Stimulated activated naive CD8-positive, alpha-beta T cell treated with anti-CD3 and anti-CD28 coated beads, Interleukin-15, Interleukin-2, amounts not matched to agents 100 U/mL and 50 U/mL, for 24 hours (primary cell): ENCODE measurements at places on chromosomes 7 and 10.

DNA sequence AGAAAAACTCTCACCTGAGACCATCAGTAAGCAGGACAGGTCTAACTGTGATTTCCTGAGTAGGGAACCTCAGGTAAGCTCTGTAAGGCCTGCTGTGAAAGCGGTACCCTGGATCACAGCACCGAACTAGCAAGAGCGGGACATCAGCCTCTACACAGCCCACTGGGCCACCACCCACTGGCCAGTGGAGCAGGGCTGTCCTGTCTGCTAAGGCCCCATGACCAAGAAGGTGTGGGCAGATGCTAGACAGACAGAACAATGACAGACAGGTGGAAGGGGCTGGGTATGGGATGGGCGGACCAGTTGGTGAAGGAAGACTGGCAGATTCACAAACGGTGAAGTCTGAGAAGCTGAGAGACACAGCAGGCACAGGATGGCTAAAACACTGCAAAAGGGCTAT is 79.4 kb upstream of the DDC start:
- DNase-seq, result no peak

DNA sequence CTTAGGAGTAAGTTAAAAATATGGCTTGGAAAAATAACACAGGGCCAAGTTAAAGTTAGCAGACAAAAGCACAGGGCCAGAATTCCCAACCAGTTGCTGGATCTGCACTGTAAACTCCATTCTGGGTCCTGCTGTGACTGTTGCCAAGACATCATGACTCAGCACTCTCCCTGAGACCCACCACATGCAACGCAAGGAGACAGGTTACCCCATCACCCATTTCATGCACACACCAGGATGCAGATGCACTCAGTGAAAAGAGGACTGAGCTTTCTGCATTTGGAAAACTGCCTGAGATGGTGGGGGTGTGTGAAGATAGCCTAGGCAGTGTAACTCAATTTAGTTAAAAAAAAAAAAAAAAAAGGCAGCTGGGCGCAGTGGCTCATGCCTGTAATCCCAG is 97.6 kb upstream of the ZNF438 start:
- DNase-seq, result no peak

DNA sequence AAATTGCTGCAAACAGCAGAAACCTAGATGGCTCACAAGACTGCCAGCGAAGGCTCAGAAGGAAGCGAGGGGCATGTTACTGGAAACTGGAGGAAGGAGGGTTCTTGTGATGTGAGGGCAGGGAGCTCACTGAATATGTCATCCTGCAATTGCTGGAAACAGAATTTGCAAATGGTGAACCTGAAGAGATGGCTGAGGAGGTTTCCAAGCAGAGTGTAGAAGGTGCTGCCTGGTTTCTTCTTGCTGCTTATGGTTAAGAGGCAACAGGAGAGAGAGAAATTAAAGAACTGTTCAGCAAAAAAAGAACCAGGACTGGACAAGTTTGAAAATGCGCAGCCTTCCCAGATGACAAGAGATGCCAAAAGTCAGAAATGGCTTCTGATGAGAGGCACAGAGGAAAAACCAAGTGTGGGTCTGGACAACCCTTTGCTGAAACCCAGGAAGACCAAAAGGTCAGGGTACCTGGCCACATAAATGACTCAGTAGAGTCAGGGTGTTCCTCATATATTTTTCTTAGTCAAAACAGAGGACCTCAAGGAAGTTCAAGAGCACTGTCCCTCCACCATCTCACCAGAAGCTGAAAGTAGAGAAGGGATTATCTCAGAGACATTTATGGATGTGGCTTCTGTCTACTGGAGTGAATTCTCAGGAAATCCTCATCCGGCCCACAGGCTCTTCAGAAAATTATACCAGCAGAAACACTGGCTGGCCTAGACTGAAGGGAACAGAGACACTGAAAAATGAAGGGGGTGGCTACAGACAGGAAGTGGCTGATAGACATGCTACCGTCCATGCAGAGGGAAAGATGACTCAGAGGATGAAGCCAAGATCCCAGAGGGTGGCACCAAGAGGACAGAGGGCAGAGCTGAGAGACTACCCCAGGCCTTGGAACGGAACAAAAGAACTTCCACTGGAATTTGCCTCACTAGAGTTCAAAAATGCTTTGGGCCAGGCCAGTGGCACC is 10.1 kb downstream of the PAPOLB start:
- DNase-seq, result no peak

GRCh38 chr10:112986544-112987190 is 36.6 kb downstream of the TCF7L2 start:
- no peak for DNase-seq

DNA sequence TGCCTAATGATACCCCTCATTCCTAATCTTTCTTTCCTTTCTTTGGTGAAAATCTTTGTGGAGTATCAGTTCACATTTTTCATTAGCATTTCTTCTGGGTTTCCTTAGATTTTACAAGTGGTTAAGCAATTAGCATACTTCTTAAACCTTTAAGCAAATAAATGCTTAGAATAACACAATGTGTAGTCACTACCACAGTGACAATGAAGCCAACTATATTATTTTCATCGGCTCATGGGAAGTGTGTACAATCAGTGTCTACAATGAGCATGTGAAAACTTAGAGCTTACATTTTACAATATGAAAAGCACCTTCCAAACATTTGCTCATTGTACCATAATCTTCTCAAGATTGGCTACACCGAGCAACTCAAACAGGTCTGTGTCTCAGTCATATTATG is 176.2 kb upstream of the PLXNA4 start:
- no peak for DNase-seq

DNA sequence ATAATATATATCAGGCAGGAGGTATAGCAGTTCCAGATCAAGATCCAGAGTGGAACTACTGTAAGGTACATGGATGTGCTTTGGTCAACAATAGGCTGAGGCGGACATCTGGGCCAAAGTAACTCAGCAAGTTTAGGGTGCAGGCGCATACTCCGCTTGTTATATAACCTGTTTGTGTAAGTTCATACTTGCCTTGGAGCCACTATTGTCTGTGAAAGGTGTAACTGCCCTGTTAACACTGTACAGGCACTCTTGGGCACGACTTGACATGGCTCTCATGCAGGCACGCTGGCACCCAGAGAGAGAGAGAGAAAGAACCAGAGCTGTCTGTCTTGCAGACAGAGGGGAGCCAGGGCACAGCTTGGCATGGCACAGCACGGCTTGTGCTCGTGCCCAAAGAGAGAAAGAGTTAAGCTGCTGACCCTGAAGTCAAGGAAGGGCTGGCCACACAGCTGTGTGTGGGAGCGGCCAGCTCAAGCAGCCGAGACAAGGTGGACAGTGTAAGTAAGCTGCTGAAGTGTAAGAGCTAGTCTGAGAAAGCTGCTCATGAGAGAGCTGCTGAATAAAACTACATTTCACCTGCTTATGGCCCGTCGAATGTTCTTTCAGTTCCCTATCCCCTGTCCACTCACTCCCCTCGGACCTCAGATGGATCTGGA is 47.8 kb upstream of the KAT6B start:
- DNase-seq, result no peak

DNA sequence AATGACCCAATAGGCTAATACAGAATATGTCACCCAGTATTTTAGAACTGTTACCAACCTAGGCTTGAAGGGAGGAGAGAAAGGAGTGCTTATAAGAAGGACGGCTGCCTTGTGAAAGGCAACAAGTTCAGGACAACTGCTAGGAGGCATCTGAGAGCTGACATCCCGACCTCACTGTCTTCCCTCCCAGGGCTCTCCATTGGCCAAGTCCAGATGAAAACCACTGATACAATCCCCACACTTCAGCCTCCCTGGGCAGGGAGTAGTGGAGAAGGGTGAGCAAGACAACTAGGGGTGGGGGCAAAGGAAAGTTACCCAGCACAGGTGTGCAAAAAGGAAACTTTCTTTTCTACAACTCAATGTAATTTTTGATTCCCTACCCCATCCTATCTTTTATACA is 29.5 kb upstream of the TMEM273 start:
- no peak for DNase-seq

DNA sequence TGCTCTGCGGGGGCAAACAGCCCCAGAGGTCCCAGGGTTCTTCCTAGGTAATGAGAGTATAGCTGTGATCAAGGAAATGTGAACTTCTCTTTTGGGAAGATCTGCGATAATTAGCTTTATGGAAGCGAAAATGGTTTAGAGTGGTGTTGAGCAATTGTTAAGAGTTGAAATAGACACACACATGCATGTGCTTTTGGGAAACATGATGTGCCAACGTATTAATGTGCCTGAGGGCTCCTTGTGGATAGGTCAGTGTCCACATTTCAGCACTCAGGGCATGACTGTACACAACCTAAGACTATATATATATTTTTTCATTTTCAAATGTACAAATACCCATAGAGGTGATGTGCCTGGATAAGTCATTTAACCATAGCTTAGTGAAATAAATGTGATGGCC is 67.0 kb downstream of the GSDME start:
- no peak for DNase-seq

GRCh38 chr7:80924090-80924489 is 5.2 kb upstream of the SEMA3C start:
- no peak for DNase-seq

- DNase-seq, result no peak
Observed at GRCh38 chr7:801940-802381, 30.3 kb upstream of the SUN1 start.

DNA sequence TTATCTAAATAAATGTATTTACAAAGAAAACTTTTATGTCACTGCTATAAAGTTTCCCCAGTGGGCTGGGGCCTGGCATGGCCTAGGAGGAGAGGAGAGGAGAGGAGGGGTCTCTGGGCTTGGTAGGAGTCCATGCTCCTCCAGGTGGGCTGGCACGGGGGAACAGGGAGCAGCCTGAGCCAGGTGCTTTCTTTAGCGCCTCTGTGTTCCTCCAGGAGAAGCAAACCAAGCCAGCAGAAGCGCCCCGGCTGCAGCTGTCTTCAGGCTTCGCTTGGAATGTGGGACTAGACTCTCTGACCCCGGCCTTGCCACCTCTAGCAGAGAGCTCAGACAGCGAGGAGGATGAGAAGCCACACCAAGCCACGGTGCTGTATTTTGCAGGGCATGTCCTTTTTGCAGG is 10.6 kb downstream of the CALHM2 start:
- DNase-seq, result no peak

DNA sequence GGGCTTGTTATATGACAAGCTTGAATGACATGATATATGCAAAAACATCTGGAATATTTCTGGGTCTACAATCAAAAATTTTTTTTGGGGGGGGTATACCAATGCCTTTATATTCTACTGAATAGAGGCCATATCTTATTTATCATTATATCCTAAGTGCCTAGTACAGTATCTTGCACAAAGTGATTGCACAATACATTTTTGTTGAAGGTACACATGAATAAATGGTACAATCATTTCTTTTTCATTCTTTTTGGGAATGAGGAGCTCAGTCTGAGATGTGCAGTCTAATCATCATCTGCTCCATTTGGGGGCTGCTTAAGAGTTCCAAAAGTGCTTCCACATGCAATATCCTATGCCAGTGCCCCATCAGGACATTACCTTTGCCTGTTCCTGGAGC is 214.6 kb downstream of the KIF20B start:
- DNase-seq, result no peak
